ENCODE measurements at places on chromosomes 1 and 21. TPM values are rescaled to one million over a fixed set of nuclear protein-coding genes. Genes with fewer than 3 reads are reported as not detected.

Gene CFAP141
- not detected for total RNA-seq

Gene GJA5
- 1.4 TPM for total RNA-seq

Gene ZMYND12
- total RNA-seq: not detected

Gene OR2T29
- not detected for total RNA-seq

Gene OLIG2
- 23.9 TPM for total RNA-seq

Gene CCDC27
- not detected for total RNA-seq

Gene SAMSN1
- 5.8 TPM for total RNA-seq

Gene RORC
- 0.16 TPM for total RNA-seq

Gene DDAH1
- 37.3 TPM for total RNA-seq

Gene A3GALT2
- not detected for total RNA-seq

Gene TSPAN2
- 28.5 TPM for total RNA-seq

Gene OXCT2
- total RNA-seq: 0.47 TPM

Gene RNU1-4
- under 0.01 TPM for total RNA-seq

Gene HLX
- total RNA-seq: 0.31 TPM

Gene SLAMF9
- not detected for total RNA-seq

Gene FCRL5
- not detected for total RNA-seq
